Fibroblast of gingiva (primary cell): ENCODE measurements at places on chromosomes 5 and 9.

GRCh38 chr5:121890297-121890858 is 38.7 kb downstream of the FTMT start:
- DNase-seq: no peak

GRCh38 chr5:170522211-170523141 is 18.7 kb downstream of the KCNIP1 start:
- DNase-seq: peak; percentile 89

DNA sequence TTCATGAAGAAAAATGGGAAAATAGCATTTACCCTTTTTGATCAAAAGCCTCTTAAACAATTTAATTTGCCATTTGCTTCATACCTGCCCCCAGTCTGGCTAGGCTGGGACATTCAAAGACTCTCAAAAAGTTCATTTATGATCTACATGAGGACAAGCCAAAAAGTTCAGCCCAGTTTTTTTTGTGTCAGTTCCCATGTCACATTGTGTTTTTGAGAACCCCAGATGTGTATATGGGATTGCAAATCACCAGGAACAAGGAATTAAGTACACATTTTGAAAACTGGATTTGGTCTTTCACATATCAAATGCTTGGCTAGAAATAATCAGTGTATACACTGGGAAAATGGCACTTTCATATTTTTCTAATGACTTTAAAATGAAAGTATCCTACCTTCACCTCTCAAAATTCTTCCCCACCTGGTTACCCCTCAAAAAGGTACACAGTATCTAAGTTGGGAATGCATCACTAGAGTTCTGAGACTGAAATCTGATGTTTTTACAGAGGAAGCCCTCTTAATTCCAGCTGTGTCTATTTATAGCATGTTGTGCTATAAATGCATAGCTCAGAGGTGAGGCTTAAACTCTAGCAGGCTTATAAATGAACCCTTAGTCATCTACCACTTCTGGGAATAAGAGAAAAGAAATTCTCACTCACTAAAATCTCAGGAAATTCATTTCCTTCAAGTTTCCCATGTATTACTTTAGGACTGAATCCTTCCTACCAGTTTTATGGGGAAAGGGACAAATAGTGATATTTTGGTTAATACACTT is 9.3 kb downstream of the STOM start:
- peak; percentile 51 for DNase-seq

GRCh38 chr9:112029921-112030444 is 133.4 kb downstream of the UGCG start:
- DNase-seq: peak; percentile 48

GRCh38 chr5:157295247-157295646 is 29.3 kb downstream of the CYFIP2 start:
- no peak for DNase-seq

GRCh38 chr5:135242021-135242865 is 156.8 kb downstream of the MACROH2A1 start:
- peak; percentile 28 for DNase-seq

- DNase-seq: peak; percentile 83
These were observed 27.9 kb downstream of the TRIO start for GRCh38 chr5:14171046-14171445.

GRCh38 chr9:79877943-79878602 is 306.3 kb downstream of the TLE4 start:
- DNase-seq: no peak

DNA sequence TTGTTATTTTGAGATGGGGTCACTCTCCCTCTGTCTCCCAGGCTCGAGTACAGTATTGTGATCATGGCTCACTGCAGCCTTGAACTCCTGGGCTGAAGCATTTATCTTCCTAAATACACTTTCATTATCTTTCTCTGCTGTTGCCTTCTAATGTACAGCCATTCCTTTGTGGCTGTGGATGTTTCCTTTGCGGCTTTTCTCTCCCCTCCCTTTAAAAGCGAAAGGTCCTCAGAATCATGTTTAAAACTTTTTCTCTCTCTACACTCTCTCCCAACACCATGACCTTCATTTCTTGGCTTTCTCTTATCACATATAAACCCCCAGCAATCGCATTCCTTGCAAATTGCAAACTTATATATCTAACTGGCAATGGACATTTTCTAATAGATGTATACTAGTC is 1.6 kb downstream of the IFNA2 start:
- DNase-seq: no peak

DNA sequence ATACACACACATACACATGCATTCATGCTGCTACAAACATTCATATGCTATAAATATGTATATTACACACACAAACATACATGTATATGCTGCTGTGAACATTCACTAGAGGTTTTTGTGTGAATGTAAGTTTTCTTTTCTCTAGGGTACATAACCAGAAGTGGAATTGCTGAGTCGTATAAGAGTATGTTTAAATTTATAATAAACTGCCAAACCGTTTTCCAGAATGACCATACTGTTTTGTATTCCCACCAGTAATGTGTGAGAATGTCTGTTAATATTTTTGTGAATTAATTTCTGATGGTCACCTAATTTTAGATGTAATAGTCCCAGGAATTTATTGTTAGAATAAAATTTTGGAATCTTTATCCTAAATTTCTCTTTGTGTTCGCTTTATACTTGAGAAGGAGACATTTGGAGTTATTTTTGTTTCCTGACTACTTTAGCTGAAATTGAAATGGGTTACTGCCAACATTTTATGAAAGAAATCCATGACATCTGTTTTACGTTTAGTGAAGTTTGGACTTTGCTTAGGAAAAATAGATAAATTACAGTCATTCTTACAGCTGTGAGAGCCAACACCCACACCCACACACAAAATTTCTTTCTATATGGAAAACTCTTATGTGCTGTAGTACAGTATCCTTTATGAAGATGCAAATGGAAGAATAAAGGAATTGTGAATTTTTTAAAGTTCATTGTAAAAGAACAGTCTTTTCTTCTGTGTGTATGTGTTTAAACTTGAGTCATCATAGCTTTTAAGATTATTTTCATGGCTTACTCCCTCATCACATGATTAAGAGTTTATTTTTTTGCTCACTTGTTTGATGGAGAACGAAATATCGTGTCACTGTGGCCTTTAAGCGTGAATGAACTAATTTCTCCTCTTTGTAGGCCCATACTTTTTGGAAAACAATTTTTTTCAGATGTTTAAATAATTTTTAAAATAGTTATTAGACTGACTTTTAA is 24.3 kb downstream of the CENPP start:
- peak; percentile 75 for DNase-seq

DNA sequence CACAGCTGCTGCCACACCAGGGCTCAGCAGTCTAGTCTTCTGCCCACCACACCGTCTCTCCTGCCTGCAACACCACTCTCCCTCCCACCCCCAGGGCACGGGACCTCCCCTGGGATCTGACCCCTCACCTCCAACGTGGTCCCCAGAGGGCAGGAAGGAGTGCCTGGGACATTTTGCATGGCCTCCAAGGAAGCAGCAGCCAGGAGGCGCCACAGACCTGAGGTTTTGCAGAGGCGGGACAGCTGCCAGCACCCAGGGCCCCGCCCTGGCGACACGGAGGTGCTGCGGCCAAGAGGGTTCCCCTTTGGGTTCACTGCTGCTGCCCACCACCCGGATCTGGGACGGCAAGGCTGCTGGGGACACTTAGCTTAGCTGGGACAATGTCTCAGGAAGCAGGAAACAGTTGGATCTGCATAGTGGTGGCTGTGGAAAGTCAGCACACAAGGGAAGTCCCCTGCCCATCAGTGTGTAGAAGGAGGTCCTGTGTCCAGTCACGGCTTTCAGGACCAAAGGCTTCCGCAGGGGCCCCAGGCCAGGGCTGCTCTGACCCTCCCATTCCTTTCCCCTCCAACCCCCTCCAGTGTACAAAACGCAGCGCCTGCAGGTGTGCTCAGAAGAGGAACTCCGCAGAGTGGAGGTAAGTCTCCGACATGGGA is 13.8 kb downstream of the PROP1 start:
- no peak for DNase-seq

GRCh38 chr9:126851286-126851880 is 9.1 kb upstream of the ZBTB34 start:
- DNase-seq: no peak

GRCh38 chr5:35094948-35095347 is 47.2 kb upstream of the AGXT2 start:
- DNase-seq: no peak

DNA sequence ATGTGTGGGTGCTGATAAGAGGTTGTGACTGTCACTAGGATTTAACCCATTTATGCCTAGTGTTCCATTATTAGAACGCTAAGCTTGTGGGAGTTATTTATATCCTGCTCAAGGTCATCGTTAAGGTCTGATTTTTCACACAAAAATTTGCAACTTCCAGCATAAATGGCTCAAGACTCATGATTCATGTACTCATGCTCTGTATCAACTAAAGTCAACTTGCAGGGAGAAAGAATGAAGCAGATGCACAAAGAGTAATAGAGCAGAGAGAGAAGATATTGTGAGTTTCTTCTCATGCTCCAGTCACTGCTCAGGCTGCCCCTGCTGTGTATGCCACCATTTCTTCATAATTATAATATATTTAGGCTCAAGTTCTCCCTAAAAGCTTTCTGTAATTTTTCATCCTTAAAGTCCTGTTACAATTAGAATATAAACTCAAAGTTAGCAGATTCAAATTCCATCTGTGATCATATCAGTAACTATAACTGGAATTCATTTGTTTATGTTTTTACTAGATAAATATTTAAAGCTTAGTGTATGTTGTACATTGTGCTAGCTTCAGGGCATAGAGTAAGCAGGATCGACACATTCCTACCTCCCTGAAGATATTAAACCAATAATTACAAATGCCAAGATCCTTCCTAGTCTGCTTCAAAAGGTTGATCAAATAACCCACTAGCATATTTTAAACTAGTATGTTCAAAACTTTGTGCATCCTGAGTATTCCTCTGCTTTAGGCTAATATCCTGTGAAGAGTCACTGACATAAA is 136.7 kb downstream of the NUDT12 start:
- DNase-seq: peak; percentile 7

DNA sequence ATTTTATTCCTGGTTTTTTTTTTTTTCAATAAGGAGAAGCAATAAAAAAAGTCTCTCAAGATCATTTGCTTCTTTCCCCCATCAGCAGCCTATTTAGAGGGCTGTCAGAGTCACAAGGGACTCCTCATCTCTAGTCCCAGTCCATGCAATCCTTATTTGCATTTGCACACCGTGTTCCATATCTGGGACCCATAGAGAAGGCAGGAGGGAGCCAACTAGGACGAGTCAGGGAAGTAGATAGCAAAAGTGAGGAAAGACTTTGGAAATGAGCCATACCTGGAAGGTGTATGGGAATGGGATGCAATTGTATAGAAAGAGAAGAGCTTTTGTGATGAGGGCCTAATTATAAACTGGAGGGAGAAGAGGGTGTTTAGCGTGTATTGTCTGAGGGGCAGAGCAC is 160.0 kb downstream of the PIK3R1 start:
- no peak for DNase-seq

- DNase-seq: no peak
These were observed 115.6 kb downstream of the TRPM6 start for GRCh38 chr9:74772121-74772520.

DNA sequence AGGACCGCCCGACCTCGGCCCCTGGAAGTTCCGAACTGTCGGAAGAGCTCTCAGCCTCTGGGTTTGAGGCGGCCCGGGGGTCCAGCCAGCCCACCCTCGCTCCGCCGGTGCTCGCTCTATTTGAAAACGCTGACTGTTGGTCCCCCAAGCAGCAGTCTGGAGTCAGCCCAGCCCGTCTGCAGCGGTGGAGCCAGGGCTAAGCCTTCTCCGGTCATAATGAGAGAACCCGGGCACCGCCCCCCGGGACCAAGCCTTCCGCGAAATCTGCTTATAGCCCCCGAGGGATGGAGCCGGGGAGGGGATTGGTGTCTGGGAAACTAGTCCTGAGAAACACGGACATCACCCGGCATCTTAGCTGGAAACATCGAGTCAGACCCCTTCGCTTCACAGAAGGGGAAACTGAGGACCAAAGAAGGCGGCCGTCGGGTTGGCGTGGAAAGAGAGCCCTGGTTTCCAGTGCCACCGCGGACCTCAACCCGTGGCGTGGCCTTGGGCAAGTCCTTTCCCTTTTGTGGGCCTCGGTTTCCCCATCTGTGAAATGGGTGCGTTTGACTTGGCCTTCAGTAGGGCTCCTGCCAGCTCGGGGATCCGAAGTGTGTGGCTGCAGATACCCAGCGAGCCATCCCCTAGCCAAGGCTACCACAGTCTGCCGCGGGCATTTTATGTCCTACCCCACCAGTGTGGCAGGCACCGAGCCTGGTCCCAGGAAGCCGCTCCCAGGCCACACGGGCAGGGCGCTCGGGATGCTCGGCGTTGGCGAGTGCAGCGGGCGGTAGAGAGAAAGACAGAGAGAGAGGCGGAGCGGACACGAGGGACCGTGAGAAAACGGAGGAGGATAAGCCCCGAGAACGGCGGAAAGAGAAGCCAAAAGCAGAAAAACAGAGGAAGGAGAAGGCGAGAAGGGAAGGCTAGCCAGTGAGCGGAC is 857 bp downstream of the ADAM19 start:
- DNase-seq: peak; percentile 19
